ENCODE measurements at places on chromosomes 16 and 17.

GRCh38 chr17:30920282-30920681, 1.5 kb upstream of the ADAP2 start:
- no peak for DNase-seq

- DNase-seq, result peak; percentile 65
Measured at GRCh38 chr16:57446531-57447185, 527 bp downstream of the CIAPIN1 start.

DNA sequence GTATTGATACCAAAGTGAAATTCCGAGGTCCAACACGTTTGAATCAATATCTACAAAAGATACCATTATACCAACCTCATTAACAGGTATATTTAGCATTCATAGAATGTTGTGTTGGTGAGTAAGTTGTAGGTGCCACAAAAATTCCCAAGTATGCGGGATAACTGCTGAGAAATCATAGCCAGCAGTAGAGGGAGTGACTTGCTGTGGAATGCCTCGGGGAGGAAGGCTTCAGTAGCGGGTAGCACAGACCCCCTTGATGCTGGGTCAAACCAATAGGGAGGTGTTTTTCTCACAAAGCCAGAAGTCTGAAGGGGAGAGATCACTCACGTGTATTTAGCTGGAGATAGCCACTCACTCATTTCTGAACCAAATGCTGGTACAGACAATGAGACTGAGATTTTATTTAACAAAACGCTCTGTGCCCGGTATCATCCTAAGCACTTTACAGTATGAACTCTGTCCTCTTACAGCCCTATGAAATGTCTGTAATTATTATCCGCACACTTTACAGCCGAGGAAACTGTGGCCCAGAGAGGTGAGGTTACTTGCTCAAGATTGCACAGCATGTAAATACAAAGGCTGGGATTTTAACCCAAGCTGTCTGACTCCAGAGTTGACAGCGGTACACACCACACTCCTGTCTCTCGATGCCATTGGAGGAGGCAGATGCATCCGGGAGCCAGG, 23.1 kb downstream of the HSBP1 start:
- DNase-seq, result no peak

DNA sequence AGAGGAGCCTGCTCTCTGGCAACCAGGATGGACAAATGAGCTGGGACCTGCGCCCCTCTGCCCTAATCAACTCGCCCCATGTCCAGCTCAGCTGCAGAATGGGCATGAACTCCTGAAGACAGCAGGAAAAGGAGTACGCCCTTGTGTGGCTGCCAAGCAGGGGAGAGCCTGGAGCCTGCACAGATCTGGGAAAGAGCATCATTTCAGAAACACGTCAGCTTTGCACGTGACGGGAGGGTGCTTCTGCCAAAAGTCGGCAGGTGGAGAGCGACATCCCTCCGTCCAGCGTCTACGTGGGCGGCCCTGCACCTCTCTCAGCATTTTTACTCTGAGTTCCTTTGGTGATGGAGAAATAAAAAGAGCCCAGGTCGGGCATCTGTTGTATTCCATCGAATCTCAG, 18.5 kb downstream of the NME3 start:
- DNase-seq, result no peak

DNA sequence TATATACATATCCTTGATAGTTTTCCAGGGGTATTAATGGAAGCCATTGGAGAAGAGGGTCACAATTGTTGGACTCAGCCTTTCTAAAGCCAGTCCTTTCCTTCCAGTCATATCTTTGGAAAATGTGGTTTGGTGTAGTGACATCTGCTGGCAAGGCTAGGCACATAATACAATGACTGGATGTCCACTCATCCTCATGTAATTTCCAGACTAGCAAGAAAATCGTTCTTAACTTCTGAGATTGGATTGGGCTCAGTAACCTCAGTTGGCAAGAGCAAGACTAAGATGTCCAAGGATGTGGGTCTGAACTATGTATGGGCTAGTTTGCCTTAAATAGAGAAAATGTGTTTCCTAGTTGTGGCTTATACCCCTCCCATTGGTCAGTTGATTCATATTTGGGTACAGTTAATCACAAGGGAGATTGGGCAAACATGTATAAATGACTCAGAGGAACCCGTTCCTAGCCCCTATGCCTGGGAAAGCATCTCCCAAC, 8.7 kb upstream of the KAT7 start:
- DNase-seq, result peak; percentile 68

GRCh38 chr16:88624977-88625576, 13.3 kb upstream of the IL17C start:
- no peak for DNase-seq

DNA sequence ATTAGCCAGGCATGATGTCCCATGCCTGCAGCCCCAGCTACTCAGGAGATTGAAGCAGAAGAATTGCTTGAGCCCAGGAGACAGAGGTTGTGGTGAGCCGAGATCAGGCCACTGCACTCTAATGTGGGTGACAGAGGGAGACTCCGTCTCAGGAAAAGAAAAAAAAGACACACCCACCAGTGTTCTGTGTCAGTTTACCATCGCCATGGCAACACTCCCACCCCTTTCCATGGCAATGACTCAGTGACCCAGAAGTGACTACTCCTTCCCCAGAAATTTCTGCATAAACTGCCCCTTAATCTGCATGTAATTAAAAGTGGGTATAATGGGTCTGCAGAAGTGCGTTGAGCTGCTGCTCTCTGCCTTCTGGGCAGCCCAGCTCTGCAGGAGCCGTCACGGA, 4.0 kb upstream of the ZC3H18 start:
- DNase-seq, result peak; percentile 39

DNA sequence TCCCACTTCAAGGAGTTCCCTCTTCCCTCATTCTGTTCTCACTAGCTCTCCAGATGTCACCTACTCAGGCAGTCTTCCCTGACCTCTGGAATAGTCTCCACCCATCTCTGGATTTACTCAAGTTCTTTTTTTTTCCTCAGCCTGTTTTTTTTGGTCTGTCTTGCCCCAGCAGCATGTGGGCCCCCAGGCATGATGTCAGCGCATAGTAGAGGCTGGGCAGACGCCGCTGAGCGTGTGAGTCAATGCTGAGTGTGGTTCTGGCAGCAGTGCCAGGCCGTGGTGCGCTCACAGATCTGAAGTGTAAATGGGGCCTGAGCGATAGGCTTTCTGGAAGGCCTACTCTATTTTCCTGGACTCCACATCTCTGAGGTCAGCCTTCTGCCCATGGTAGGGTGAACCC, 2.7 kb upstream of the KCNJ18 start:
- no peak for DNase-seq

GRCh38 chr16:71758293-71758760, 33.8 kb upstream of the PHLPP2 start:
- DNase-seq, result no peak

DNA sequence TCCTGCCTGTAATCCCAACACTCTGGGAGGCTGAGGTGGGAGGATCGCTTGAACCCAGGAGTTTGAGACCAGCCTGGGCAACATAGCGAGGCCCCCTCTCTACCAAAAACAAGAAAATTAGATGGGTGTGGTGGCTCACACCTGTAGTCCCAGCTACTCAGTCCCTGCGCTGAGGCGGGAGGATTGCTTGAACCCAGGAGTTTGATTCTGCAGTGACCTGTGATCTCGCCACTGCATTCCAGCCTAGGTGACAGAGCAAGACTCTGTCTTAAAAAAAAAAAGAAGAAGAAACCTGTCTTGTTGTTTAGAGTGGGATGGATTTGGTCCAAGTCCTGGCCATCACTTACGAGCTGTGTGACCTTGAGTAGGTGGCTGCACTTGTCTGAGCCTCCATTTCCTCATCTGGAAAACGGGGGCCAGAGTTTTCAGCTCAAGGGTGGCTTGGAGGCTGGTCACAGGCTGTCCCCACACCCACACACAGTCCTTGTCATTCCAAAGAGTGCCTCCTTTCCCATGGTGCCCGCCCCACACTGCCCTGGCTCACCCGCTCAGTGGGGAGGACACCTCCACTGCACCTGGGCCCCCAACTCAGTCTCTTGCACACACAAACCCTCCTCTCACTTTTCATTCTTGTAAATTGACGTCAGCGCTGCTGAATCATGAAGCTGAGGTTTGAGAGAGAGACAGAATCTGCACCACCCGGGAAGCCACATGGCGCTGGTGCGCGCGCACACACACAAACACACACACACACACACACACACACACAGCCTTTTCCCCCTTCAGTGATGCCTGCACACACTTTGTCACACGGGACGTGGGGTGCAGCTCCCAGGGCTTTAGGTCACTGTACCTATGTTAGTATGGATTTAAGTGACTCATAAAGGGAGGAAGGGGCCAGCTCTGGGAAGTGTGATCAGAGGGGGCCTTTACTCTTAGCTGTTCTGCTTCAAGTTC, 4.2 kb downstream of the SOCS1 start:
- DNase-seq, result peak; percentile 59

DNA sequence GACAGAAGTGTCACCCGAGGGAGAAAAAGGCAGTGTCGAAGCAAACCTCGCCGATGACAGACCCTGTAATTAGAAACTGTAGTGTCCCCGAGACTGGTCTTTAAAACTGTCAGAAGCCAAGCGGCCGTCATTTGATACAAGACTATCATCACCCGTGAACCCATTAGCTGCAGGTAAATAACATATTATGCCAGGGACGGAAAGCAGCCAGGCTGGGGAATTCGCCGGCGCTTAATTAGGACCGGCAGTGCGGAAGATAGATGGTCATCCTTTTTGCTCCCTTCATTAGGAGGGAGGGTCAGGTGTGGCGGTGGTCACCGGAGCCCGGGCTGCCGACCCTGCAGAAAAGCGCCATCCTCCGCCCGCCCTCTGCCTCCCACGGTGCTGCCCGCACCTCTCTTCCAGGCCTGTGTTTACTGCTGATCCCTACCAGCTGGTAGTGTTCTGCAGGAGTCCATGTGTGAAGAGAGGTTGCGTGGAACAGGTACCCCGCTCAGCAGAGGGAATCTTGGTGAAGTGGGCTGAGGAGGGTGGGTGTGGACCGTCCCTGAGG, 109.4 kb upstream of the GSE1 start:
- no peak for DNase-seq

GRCh38 chr17:29039764-29040598, 3.0 kb upstream of the PIPOX start:
- no peak for DNase-seq

- DNase-seq, result no peak
Measured at GRCh38 chr17:74838274-74838673, 21.4 kb downstream of the GRIN2C start.

- peak; percentile 83 for DNase-seq
Measured at GRCh38 chr17:74239172-74239571, 25.8 kb downstream of the TTYH2 start.

All from NB4 (cell line).